LNCaP clone FGC (cell line): ENCODE measurements at places on chromosomes 16 and 17.

GRCh38 chr17:33964344-33964979 is 290.6 kb upstream of the CCL2 start:
- DNase-seq, result no peak

DNA sequence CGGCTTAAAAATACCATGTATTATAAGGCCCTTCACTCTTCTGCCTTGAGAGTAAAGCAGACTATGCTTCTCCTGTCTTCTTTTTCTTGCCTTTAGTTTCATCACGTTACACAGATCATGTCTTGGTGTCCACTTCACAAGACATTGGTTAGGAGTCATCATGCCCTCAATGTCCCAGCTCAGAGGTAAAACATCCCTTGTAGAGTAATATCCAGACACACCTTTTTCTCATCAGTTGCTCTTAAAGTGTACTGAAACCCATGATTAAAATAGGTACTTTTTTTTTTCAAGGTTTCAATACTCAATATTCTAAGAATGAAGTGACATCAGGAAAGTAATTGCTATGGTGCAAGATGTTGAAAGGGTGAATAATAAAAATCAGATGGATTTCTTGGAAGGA is 267.8 kb downstream of the PMP22 start:
- DNase-seq, result no peak

GRCh38 chr16:79169239-79169638 is 431.3 kb downstream of the MAF start:
- no peak for DNase-seq

- no peak for DNase-seq
Observed at GRCh38 chr17:2085648-2085949, 30.7 kb downstream of the HIC1 start.

DNA sequence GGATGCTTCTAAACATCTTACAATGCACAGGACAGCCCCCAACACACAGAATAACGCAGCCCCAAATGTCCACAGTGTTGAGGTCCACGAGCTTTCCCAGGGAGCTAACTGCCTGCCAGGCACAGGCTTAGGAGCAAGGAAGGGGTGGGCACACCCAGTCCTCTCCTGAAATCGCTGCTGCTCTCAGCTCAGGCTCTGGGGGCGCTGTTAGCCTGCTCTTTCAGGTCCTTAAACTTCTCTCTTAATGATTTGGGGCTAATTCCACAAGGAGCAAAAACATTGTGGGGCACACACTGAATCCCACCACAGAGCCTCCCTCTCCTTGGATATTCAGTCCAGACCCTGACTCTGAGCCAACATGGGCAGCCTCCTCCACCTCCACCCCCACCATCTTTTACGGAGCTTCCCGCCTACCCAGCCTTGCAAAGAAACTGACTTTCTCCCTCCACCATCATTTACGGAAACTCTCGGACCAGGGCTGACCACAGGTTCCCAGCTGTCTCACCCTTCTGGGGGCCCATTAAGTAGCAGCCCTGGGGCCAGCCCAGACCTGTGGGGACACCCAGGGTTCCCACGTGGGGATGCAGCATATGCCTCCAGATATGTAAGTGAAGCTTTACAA is 1.1 kb downstream of the CD300H start:
- DNase-seq, result no peak

DNA sequence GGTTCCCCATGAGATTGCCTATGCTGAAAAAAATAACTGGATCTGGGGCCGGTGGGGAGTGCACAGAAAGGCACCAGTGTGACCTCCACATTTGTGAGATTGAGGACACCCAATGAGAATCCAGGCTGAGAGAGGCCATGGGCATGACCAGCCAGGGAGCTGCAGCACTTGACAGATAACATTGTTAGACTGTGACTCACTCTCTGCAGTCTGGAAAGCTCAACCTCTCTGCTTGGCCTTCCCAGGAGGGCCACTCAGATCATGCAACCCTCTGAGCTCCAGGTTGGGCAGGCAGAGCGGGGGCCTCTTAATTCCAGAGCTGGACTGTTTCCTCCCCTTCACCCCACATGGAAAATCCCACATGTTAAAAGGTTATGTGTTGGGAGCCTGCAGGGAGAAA is 30.1 kb downstream of the FZD2 start:
- DNase-seq, result no peak

DNA sequence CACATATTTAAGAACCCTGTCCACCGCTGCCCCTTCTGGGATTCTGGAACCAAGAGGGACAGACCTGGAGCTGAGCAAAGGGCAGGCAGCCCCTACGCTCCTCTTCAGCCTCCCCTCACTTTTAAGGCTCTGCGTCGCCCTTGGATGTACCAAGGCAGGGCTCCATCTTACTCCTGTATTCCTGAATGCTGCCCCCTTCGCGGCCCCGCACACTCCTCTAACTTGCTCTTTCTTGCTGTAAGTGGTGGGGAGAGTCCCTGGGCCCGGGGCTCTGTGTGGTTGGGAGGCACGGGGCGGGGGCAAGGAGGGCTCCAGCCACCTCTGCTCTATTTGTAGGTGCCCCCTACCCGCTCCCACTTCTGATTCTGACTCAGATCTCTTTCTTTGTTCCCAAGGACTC is 1.2 kb downstream of the TNS4 start:
- DNase-seq, result no peak

DNA sequence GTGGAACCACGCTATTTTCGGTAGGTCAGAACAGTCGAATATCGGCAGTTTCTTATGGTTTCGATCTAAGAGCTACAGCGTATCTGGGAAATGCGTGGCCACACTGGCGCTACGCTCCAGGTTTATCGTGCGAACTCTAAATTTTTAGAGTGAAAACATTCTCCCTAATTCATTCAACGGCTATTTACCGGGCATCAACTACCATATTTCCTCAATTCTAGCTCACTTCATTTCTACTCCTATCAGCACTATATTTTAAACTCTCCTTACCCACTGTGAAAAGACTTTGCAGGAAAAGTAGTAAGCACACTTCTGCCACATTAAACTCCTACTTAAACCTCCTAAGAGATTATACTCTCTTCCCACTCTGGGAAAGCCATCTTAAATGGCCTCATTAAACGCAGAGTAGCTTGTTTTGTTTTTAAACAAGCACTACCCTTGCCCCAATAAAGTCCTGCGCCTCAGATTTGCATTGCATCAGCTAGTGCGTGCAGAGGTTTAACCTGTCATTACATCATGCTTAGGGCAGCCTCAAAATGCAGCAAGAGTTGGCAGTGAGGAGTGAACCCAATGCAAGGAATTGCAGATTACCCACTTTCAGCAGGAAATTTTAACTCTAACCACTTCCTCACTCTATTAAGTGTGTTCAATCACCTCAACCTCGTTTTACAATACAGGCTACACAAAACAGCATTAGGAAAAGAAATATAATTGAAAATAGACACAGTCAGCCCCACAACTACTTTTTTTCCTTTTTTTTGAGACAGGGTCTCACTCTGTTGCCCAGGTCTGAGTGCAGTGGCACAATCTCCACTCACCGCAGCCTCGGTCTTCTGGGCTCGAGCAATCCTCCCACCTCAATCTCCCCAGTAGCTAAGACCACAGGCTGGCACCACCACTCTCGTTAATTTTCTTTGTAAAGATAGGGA is 18.8 kb downstream of the SIAH1 start:
- peak; percentile 89 for DNase-seq

GRCh38 chr17:12342609-12343435 is 322.1 kb downstream of the MAP2K4 start:
- no peak for DNase-seq

GRCh38 chr17:64596988-64597387 is 65.1 kb downstream of the SMURF2 start:
- DNase-seq, result no peak

DNA sequence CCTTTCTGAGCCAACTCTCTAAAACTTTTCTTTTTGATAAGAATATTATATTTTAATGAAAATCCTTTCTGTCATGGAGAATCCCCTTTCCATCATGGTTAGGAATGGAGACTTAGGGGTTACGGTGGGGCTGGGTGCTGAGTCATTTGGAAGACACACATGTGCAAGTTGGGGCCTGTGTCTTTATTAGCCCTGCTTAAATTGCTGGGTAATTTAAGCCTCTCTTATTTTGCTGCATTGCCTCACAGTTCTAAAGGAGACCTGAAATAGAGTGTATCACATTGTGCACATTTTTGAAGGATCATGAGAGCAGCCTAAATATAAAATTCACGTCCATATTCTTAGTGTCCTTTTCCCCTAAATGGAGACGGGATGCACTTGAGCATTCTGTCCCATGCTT is 61.8 kb upstream of the RBFOX1 start:
- DNase-seq, result no peak

DNA sequence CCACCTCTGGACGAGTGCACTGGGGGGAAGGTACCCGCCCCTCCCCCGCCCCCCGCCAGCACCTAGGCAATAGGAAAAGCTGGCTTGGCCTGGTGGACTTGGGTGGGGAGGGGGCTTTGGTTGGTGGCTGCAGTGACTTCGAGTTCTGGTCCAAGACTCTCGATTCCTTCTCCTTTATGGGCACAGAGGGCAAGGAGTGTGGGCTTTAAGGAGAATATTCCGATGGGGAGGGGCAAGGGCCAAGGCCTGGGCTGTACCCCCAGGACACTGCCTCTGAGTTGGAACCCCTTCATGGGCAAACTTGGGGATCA is 409 bp downstream of the ACSF2 start:
- DNase-seq, result no peak

- DNase-seq, result no peak
Observed at GRCh38 chr17:2871205-2871604, 75.0 kb downstream of the RAP1GAP2 start.

DNA sequence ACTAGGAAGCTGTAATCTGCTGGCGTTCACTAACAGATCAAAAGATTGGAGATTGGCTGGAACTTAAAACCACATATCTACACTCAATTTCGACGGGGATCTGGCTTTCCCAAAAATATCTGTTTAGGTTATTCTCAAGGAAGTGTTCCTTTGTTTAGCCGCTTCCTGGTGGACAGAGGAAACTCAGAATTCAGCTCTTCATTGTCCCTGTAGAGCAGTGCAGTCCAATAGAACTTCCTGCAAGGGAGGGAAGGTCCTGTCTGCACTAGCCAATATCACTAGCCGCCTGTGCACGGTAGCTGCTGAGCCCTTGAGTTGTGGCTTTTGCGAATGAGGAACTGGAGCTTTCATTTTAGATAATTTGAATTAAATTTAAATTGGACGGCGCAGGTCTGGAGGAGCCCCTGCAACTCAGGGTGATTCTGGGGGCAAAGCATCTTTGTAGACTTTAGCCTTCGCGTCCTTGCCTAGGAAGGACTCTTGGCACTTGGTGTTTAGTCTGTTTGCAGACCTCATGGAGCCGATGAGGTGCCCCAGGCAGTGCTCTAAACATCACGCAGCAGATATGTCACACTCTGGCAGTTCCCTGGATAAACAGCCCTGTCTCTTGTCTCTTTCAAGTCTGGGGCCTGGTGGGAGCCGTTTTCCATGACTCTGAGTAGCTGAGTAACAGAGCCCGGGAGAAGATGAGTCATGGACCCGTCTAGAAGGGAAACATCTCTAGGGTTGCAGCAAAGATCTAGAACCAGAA is 122.2 kb downstream of the CCDC182 start:
- no peak for DNase-seq

GRCh38 chr16:2337431-2338296 is 2.9 kb downstream of the ABCA3 start:
- no peak for DNase-seq

DNA sequence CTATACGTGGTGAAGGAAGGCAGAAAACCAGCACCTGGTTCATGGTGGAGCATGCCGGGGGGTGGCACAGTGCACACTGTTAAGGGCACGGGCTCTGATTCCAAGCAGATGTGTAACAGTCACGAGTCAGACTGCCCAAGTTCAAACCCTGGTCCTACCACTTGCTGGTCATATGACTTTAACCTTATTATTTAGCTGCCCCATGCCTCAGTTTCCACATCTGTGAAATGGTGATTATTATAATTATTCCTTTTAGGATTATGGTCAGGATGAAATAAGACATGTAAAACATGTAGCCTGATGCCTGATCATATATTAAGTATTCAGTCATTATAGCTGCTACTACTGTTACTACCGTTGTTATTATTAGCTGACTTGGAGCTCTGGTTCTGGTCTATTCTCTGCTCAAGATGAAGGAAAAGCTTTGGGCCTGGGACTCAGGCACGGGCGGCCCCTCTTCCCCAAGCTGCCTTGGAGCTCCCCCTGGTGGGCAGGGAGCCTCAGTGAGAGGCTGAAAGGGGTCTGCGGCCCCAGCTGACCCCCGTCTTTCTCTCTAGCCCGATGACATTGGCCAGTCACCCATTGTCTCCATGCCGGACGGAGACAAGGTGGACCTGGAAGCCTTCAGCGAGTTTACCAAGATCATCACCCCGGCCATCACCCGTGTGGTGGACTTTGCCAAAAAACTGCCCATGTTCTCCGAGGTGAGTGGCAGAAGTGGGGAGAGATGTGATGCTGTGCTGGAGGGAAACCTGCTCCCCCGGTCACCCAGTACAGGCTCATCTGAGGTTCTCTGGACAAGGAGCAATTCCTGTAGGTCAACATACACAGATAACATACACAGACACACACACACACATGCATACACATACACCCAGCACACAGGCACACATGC is 14.0 kb downstream of the NR1D1 start:
- no peak for DNase-seq

- no peak for DNase-seq
Observed at GRCh38 chr17:12041312-12041711, 20.6 kb downstream of the MAP2K4 start.

- no peak for DNase-seq
Observed at GRCh38 chr17:38881600-38882191, 11.8 kb downstream of the LASP1 start.

DNA sequence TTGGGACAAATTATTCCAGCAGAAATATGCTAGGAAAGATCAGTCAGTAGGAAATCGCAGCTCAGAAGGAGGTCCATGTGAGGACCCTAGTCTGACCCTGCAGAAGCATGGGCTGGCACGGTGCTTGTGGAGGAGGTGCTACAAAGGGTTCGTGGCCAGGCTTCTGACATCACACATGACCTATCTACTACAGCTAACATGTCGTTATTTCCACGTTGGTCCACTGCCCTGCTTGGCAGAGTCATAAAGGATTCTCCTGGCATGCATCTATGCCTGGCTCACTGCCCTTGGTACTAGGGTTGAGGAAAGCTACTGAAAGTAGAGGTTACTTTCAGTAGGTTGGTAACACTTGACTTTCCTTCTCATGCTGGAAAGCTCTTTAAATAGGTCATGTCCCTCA is 118.1 kb upstream of the SHISA6 start:
- peak; percentile 13 for DNase-seq

- no peak for DNase-seq
Observed at GRCh38 chr16:71407731-71408130, 34.1 kb downstream of the TLE7 start.

GRCh38 chr17:1562176-1562643 is 382 bp downstream of the PITPNA start:
- DNase-seq, result no peak
